Naive thymus-derived CD8-positive, alpha-beta T cell (primary cell): ENCODE measurements at places on chromosomes 6 and 20. TPM values are rescaled to one million over a fixed set of nuclear protein-coding genes. Genes with fewer than 3 reads are reported as not detected.

TMEM244 gene
- total RNA-seq = not detected

DYNLT2 gene
- 7.2 TPM for total RNA-seq

BPIFB1 gene
- total RNA-seq = not detected

POU5F1 gene
- total RNA-seq = 0.85 TPM

TSPO2 gene
- total RNA-seq = not detected

GSTA2 gene
- total RNA-seq = not detected

SYNDIG1 gene
- not detected for total RNA-seq

TRIM40 gene
- not detected for total RNA-seq

ZNF165 gene
- 0.83 TPM for total RNA-seq

PRND gene
- total RNA-seq = not detected

BRD2 gene
- 455 TPM for total RNA-seq

PTGIS gene
- total RNA-seq = not detected

RAMACL gene
- total RNA-seq = 0.33 TPM

SIM1 gene
- not detected for total RNA-seq

RAB23 gene
- total RNA-seq = 0.73 TPM

BEND6 gene
- total RNA-seq = not detected

FAM184A gene
- total RNA-seq = 5.3 TPM
